Progenitor cell of endocrine pancreas (in vitro differentiated cells): ENCODE measurements at places on chromosomes 13 and 19. TPM values are rescaled to one million over a fixed set of nuclear protein-coding genes. Genes with fewer than 3 reads are reported as not detected.

The IZUMO2 gene
- not detected in 2 replicates for total RNA-seq

The NAPSA gene
- total RNA-seq: 2.3 and 2.7 TPM in 2 replicates

The PABPC3 gene
- 0.26 and 0.49 TPM in 2 replicates for total RNA-seq

The NLRP4 gene
- not detected in 2 replicates for total RNA-seq

The OR7A5 gene
- total RNA-seq: not detected in 2 replicates

The ZNF835 gene
- total RNA-seq: 0.17 and 0.29 TPM in 2 replicates

The NFIX gene
- 0.46 and 0.51 TPM in 2 replicates for total RNA-seq

The CGB5 gene
- total RNA-seq: not detected in 2 replicates

The DLEU7 gene
- total RNA-seq: 0.50 and 0.93 TPM in 2 replicates

The PEG3 gene
- not detected in 2 replicates for total RNA-seq

The CD22 gene
- total RNA-seq: 3.8 and 5.1 TPM in 2 replicates

The MBD3L3 gene
- not detected in 2 replicates for total RNA-seq

The ZNF98 gene
- not detected in 2 replicates for total RNA-seq

The SH2D3A gene
- 19.8 and 20.0 TPM in 2 replicates for total RNA-seq

The ZNF229 gene
- 18.3 and 18.4 TPM in 2 replicates for total RNA-seq

The DNAJB1 gene
- 94.7 and 97.0 TPM in 2 replicates for total RNA-seq

The RYR1 gene
- 0.65 and 1.4 TPM in 2 replicates for total RNA-seq
